ENCODE measurements at places on chromosomes 16 and 17.

GRCh38 chr16:11799017-11799381 lies 1.9 kb upstream of the ZC3H7A start:
- no peak for DNase-seq

DNA sequence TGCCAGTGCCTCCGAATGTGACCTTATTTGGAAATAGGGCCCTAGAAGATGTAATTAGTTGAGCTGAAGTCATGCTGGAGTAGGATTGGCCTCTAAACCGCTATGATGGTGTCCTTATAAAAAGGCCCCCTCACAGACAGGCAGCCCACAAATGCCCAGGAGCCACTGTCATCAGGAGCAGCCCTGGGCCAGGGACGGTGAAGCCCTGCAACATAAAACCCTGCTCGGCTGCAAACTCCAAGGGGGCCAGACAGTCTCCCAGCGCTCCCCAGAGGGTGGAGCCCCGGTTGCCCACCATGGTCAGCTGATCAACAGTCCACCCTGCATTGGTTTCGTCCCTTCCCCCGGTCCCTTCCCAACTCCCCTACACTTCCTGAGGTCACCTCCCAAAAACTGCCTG lies 351.7 kb downstream of the FOXL1 start:
- peak; percentile 55 for DNase-seq

DNA sequence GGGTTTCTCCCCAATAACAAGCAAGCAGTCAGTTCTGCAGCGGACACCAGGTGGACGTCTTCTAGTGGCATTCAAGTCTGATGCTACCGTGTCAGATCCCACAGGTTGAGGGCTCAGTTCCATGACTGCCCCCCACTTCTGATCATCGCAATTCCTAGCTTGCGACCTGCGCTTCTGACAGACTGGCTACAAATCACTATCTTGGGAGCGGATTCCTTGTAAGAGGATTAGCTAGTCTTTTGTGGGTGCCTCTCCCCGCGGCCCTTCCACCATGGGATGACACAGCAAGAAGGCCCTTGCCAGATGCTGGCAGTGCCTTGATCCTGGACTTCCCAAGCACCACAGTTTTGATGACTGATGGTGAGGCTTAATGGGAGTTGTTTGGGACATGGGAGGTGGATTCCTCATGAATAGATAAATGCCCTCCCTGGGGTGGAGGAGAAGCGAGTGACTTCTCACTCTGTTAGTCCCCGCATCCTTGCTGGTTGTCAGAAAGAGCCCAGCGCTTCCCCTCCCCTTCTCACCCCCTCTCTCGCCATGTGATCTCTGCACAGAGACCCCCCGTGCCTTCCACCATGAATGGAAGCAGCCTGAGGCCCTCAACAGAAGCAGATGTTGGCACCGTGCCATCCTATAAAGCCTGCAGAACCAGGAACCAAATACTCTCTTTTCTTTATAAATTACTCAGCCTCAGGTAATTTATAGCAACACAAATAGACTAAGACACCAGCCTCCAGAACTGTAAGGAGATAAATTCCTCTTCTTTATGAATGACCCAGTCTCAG lies 19.1 kb downstream of the CDIP1 start:
- no peak for DNase-seq

DNA sequence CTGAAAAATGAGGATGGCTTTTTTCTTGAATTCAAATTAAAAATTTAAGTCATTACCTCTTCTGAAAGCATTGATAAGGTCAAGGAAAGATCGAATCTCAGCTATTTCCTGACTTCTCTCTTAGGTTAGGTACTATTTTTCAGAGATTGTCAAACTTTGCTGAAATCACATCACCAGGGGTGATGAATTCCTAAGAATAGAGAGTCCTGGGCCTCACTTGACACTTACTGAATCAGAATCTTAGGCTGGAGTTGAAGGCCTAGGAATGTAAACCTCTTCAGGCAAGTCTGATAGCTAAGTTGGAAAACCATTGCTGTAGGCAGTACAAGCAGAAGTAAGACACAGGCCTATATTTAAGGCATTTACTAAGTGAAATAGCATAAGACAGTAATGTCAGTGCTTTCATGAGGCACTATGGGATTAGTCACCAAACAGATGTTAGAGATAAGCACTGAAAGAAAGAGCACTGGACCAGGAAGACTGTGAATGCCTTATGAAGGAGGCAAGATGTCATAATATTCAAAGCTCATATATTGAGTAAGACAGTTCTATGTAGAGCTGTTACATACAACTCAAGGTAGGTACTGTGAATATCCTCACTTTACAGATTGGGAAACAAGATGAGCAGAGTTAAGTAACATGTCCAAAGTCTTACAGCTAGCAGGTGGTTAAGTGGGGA lies 21.5 kb downstream of the DCAF7 start:
- no peak for DNase-seq

DNA sequence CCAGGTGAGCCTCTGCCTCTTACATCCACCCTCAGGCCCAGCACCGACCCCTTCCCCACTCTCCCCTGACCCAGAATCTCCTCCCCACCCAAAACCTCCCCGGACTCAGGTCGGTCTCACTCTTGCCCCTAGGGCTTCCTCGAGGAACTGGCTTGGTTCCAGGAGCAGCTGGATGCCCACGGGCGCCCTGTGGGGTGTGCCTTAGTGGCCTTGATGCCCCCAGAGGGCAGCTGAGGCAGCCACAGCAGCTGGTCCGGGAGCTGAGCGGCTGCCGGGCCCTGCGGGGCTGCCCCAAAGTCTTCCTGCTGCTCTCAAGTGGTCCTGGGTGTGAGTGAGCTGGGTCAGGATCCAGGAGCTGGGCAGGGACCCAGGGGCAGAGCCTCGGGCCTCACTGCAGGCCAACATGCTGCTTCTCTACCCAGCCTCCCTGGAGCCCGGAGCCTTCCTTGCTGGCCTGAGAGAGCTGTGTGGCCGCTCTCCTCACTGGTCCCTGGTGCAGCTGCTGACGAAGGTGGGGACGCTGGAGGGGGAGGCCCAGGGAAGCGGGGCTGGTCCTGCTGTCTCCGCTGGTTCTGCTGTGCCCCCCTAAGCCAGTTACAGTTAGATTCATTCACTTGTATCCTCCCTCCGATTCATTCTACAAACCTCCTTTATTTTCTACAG lies 9.6 kb downstream of the ZNF213 start:
- DNase-seq = peak; percentile 67

Measured in posterior vena cava (tissue), 2 donors.